Activated T-helper 1 cell treated with anti-CD3 and anti-CD28 coated beads, Interleukin-2, amount 50 U/mL, for 16 hours (primary cell): ENCODE measurements at places on chromosomes 1 and 21.

DNA sequence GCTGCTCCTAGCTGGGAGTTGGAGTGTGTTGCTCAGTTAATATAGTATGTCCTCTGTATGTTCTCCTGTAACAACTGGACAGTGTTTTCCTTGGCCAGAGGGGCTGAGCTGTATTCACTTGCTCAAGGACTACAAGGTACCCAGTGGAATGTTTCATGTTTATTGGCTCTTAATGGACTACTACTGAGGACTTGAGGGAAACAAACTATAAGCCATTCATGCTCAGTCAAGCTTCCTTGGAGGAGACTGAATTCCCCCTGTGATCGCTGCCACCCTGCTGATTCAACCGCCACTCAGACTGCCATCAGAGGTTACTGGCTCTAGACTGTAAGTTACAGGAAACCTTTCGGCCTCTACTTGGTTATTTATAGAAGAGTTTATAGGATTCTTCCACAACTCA is 166.6 kb downstream of the ZC3H11B start:
- DNase-seq, result no peak

DNA sequence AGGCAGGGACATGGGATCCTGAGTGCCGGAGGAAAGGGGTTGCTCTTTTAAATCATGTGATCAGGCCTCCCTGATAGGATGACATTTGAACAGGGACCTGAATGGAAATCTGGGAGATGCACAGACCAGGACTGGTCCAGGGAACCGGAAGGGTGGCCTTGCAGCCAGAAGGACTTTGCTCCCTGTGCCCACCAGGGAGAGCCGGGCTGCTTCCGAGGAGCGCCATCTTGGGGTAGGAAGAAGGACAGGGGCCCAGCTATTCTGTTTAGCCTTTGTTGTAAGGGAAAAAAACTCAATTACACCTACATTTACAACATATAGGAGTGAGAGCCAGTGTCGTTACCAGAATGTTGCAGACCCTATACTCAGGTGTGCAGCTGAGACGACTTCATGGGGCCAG is 5.5 kb downstream of the KLHDC7A start:
- no peak for DNase-seq

DNA sequence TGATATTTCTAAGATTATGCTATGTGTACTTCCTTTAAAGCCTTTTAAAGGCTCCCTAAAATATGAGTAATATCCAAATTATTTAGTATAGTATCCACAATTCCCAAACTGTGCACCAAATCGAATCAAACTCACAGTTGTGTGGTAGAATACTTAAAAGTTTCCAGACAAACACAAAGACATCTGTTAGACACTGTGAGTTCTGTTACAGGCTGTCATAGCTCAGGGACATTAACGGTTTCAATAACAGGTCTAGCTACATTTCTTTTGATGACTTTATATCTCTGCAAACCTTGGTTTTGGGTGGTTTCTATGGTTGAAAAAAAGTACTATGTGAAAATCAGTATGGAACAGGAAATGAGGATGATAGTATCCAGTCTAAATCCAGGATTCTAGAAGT is 36.9 kb upstream of the NEK7 start:
- DNase-seq, result no peak

DNA sequence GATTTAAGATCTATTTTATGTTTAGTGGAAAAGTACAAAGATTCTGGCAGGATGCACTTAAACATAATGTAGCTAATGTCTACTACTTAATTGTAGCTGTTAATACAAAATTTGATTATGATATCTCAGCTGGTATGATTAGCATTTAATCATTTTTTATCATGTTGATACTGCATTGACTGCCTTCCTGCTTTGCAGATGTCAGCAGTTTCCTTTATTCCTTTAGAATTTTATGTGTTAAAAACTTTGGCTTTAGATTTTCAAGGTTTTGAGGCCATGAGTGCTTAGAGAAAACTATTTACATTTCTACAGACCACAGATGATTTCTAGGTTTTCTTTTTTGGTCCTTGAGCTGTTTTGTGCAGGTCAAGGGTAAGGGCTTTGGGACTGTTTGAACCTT is 152.2 kb downstream of the ZNF326 start:
- DNase-seq, result no peak

- DNase-seq, result no peak
Observed at GRCh38 chr1:39109644-39110043, 83.5 kb downstream of the NDUFS5 start.

GRCh38 chr21:42544544-42544943 is 30.9 kb downstream of the SLC37A1 start:
- DNase-seq, result no peak

GRCh38 chr1:157776971-157777391 is at the start of gene FCRL2:
FCRL2 (minus strand) TSS chr1:157777132; CDS start chr1:157777073, 59 bp downstream.
- DNase-seq, result no peak

GRCh38 chr1:227666286-227666685 is 68.8 kb downstream of the JMJD4 start:
- no peak for DNase-seq

DNA sequence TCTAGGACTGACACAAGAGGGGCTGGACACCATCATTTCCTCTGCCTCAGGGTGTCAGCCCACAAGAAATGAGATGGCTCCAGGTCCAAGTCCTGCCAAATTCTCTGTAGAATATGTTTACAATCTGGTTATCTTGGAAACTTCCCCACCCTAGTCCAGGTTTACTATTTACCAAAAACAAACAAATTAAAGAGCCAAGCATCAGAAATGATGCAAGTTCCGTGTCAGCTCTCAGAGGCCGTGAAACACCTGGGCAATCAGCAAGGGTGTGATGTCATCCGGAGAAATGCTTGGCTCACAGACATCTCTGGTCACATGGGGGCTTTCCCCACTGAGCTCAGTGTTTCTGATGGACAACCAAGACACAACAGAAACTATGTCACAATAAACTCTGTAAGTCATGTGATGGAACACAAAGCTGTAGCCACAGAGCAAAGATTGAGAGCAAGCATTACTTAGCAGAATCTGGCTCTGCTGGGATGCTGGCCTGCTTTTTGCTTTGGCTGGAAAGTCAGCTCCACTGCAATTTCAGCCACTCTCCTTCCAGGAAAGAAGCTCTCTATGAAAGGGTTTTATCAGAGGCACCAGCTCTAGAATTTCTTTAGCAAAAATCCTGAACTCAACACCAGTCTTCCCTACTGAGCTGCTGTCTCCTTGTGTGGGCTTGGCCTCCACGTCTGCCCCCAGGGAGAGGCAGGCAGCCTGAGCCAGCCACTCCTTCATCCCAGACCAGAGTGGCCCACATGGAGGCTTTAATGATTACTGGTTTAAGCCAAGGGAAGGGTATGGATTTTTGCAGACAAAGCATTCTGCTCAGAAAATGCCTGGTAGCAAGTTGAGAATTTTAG is 55.9 kb downstream of the NENF start:
- DNase-seq, result no peak

DNA sequence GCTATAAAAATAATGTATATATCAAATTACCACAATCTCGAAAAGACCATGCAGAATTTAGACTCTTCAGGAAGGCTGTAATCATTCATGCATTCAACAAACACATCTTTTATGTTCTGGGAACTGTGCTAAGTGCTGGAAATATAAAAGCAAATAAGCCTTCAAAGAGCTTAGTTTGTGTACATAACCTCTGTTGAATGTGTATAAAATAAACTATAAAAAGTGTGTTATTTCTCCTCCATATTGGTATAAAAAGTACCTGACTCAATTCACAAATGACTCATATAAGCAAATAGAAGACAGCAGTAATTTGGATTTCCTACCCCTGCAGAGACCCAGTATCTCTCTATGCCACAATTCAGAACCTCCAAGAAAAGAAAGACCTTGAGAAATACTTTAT is 36.8 kb downstream of the RAB3GAP2 start:
- DNase-seq, result no peak

- DNase-seq, result no peak
Observed at GRCh38 chr1:64072089-64072793, 131.2 kb upstream of the UBE2U start.

GRCh38 chr1:227899141-227899819 is 48.5 kb downstream of the WNT9A start:
- DNase-seq, result no peak

GRCh38 chr1:168835176-168835575 is 106.2 kb upstream of the DPT start:
- DNase-seq, result no peak

DNA sequence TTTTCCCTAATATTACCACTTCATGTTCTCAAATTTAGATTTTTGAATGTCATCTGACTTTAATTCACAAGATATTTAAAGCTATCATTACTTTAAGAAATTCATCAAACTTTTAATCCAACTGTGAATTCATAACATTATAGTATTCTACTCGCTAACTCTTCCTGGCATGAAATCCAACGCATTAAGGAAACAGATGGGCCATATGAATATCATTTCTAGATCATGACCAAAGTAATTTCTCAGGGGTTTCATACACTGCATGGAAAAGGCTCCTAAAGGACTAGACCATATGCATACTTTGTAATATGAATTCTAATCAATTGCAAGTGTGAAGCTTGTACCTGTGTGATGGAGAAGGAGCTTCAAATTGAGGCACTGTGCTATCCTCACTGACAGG is 72.4 kb downstream of the COP1 start:
- DNase-seq, result no peak

DNA sequence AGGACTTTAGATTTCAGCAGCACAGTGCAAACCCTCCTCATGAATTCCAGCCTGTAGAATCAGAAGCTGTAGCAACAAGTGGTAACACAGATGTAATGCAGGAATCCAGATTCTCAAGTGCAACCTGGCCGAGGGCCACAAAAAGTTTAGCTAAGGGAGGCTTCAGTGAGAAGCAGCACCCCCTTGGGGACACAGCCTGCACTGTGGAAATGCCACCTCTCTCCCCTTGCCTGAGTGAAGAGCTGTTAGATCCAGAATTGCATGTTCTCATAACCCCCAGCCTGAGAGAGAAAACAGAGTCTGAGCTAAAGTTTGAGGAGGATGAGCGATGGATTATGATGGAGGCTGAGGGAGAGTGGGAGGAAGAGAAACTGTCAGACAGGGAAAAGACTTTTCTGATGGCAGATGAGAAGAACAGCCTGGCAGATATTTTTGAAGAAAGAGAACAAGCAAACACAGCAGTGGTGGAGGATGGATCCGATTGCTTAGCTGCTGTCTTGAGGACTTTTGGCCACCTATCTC is 80.5 kb upstream of the BMP8A start:
- DNase-seq, result peak; percentile 39

DNA sequence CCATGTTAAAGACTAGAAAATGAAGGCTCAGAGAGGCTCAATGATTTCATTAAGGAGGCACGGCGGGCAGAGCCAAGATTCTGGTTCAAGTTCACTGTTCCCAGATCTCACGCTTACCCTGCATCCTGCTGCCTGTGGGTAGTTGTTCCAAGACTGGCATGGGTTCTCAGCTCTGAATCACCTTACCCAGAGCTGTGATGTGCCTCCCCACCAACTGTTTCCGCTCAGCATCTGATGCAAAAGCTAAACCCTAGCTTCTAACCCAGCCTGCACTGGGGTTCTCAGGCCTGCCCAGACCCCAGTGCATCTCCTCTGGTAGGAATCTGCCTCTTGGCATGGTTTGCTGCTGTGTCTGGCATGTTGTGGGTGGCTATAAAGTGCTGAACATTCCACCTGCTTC is 11.8 kb downstream of the TNR start:
- no peak for DNase-seq

DNA sequence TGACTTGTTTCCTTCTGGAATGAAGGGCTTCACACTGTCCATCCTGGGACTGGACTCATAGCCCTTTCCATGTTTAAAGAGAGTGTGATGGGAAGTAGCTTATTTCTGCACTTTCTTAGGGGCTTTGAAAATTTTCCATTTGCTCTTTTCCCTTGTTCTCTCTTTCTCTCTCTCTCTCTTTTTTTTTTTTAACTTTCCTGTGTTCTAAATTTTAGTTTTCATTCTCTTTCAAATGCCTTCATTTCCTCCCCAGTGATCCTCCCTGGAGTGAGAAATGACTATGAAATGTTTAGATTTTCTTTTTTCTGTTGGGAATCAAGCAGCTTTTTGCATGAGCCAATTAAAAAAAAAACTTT is 2.1 kb downstream of the AK4 start:
- DNase-seq, result no peak

DNA sequence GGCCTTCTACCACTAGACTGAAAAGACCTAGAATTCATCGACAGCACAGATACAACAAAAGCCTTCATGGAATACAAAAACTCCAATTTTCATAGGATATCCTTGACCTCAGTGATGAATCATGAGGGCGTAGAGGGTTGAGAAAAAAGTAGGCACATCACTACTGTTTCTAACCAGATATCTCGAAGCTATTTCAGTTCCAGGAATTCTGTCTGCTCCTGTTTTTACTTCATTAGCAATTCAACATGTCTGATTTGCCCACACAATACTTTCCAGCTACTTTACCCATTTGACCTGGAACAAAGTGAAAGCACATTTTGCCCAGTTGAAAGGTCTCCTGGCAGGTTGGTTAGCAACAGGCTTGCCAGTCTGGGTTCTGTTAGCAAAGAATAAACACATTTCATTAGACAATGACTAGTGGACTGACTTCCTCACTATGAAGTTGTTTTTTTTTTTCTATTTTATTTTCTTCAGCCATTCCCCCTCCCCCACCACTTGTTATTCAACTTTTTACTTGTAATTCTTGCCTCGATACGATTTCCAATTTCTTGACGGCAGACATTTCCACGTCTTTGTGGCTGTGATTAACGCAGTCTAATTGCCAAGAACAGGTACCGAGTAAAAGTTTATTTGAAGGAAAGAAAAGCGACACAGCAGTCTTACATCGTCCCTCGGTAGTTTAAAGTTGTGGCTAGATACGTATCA is 4.0 kb upstream of the ZBTB18 start:
- DNase-seq, result no peak

DNA sequence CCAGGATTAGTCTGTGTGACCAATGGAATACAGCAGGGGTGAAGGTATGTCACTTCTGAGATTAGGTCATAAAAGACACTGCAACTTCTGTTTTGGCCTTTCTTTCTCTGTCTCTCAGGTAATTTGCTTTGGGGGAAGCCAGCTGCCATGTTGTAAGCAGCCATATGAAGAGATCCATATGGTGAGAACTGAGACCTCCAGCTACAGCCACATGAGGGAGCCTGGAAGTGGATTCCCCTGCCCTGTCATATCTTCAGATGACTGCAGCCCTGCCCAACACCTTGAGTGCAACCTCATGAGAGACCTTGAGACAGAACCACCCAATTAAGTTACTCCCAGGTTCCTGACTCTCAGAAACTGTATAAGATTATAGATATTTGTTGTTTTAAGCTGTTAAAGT is 70.1 kb upstream of the ESRRG start:
- no peak for DNase-seq

DNA sequence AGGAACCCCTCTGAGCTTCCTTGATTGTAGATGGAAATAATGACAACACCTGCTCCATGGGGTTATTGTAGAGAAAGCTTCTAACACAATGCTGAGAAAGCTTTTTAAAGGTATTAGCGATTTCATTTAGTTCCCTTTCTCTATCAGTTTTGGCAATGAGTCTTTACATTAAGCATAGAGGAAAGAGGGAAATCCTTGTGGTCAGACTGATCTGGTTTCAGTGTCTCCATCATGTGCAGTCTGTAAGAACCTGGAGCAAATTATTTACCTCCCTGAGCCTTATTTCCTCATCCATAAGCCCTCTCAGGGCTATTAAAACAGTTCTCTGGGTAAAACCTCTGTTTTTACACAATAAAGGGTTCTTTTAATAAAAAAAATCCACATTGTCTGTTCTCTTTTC is 87.5 kb downstream of the FGGY start:
- no peak for DNase-seq
